Fibroblast of upper back skin (primary cell): ENCODE measurements at places on chromosomes 5 and 9.
A peak's percentile ranks its signal among the peaks of the same experiment; 100 is the strongest.

GRCh38 chr5:174148721-174149120, 103.2 kb downstream of the NSG2 start:
- no peak for DNase-seq

DNA sequence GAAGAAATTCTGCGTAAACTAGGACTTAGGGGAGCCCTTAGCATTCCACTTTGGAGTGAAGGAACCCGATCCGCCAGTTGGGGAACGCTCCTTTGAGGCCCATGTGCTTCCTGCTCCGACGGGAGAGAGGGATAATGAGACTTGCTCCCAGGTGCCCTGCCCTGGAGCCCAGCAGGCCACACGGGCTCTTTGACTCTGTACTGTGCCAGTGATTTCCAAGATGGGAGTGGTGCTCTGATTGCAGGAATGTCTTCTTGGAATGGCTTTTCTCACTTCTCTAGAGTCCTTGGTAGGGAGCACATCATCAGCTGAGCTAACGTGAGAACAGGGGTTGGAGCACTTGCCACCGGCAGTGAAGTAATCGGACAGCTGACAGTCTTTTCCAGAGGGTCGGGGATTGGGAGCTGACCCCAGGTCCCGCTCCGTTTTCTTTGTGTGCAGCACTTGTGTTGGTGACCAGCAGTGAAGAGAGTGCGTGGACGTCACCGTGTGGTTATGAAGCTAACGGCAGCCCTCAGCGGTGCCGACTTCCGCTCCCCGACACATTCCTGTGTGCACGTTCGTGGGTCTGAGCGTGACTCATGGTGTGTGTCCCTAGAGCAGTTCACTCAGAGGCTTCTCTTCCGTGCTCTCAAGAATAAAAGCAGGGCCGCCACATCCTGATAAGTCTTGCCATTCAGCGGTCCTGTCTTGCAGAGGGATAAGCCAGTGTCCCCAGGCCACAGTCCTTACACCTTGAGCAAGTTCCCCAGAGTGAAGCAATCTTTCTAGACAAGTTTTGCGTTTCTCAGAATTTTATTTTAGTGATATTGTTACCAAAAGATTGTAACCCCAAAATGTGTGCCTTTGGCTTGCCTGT, 25.6 kb downstream of the ABL1 start:
- DNase-seq = peak; percentile 96

- DNase-seq = peak; percentile 23
These were observed 4.7 kb downstream of the CXXC5 start for GRCh38 chr5:139652788-139653241.

DNA sequence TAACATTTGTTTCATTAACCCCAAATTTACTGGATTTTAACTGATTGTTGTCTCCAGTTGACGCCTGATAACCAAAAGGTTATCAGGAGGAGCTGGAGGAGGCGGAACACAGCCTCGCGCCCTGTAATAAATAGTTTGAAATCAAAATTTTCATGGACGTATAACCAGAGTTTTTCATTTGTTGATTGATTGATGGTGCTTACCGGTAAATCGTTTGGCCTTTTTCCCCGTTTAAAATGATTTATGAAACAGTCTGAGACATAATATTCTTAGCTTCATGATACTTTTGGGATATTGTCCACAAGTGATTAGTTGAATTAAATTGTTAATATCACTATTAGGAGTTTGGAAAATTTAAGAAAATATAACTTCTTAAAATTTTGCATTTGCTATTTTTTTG, 1.7 kb downstream of the FOCAD start:
- DNase-seq = no peak

GRCh38 chr5:133284306-133284705, 232.5 kb downstream of the HSPA4 start:
- DNase-seq = no peak
